ENCODE measurements at places on chromosomes 4 and X. TPM values are rescaled to one million over a fixed set of nuclear protein-coding genes. Genes with fewer than 3 reads are reported as not detected.

DNA sequence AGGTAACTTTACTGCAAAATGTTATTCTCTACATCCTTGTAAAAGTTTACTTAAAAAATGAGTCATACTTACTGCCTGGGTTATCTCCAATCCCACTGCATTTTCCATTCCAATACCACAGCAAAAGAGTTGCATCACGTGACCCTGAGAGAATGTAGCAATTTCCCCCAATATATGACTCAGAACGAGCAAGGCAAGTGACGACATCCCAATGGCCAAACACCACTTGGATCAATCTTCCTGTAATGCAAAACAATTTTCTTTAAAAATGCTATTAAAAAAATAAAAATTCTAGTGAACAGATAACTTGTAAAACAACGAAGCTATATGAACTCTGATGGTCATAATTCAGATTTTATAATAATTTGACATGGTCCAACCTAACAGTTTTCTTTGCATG is 224.3 kb downstream of the DCLK2 start:
- DNase-seq: peak; percentile 58

- DNase-seq: no peak
Measured at GRCh38 chrX:103520386-103520785, 1.1 kb upstream of the RAB40A start.

DNA sequence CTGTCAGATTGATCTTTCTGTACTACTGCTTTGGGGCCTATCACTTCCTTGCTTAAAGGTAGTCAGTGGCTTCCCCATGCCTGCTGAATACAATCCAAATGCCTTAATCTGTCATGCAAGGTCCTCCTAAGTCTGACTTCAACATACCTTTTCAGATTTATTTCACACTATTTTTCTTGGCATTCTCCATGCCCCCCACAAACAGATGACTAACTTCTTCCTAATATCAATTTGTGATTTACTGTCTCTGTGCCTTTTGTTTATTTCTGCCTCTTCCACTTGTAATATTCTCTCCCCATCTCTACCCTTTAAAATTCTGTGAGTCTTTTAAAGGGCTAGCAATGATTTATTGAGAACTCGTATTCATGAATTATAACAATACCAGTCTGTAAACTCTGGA is 41.8 kb downstream of the OCRL start:
- no peak for DNase-seq

DNA sequence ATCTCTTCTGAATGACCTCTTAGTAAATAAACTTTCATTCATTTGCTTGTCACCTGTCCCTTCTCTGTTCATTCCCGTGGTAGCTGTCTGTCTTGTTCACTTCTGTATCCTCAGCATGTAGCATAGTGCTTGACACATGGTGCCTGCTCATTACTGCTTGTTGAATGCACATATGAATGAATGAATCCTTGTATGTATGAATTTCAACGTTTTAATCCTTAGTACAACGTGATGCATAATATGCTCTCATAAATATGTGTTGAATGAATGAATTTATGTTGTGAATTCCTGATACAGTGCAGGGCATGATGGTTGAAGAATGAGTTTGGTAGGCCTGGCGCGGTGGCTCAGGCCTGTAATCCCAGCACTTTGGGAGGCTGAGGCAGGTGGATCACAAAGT is 3.0 kb downstream of the TLR10 start:
- no peak for DNase-seq

GRCh38 chrX:3990569-3990968 is 277.1 kb upstream of the PRKX start:
- DNase-seq: no peak

- DNase-seq: no peak
Measured at GRCh38 chr4:24564488-24564887, 19.9 kb downstream of the DHX15 start.

DNA sequence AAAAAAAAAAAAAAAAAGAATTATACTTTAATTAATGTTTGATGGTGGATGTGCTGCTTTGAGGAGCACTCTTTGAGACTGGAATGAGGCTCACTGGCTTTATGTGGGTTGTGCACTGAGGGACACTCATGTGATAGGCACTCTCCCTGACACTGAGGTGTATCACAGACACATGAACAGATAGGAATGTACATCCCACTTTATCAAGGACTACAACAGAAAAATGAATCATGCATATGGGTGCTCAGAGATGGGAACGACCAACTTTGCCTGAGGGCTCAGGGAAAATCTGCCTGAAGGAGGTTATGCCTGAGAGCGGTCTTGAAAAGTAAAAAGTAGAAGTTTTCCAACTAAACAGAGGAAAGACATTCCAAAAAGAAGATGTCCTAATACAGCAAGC is 97.7 kb upstream of the RBPJ start:
- DNase-seq: no peak

DNA sequence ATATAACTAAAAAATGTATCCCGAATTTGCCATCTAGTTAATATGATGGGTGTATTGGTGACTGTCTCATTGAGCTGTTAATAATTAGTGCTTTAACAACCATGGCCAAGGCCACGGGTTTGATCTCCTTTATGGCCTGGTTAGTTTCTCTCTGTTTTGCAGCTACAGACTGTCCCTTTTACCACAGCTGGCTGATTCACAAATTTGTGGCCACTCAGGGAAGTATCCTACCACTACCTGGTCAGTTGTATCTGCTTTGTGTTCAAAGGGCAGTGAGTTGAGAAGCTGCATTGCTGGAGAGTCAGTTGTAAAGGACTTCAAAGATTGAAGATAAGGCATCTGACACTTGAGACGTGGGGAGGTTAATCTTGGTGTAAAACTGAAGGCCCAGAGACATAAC is 219.1 kb upstream of the BMP3 start:
- DNase-seq: no peak

DNA sequence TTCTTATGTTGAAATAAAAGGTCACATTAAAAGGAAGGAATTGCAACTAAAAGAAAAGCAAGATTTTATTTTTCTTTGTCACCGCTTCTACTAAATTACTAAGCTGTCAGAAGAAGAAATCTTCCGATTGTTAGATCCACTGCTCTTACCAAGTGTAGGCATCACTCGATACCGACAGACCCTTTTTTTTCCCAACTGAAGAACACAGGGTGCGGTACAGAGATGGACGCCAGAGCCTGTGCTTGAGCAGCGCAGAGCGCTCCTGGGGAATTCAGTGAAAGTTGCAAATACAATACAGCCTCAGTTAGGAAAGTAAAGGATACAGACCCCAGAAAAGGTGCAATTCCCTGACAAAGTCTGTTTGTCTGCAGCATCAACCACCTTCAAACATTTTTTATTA is 94.9 kb upstream of the WDR17 start:
- no peak for DNase-seq

- DNase-seq: no peak
Measured at GRCh38 chr4:18578307-18578706, 556.8 kb upstream of the LCORL start.

GRCh38 chr4:176002007-176002613 is 63.5 kb upstream of the WDR17 start:
- DNase-seq: peak; percentile 53

DNA sequence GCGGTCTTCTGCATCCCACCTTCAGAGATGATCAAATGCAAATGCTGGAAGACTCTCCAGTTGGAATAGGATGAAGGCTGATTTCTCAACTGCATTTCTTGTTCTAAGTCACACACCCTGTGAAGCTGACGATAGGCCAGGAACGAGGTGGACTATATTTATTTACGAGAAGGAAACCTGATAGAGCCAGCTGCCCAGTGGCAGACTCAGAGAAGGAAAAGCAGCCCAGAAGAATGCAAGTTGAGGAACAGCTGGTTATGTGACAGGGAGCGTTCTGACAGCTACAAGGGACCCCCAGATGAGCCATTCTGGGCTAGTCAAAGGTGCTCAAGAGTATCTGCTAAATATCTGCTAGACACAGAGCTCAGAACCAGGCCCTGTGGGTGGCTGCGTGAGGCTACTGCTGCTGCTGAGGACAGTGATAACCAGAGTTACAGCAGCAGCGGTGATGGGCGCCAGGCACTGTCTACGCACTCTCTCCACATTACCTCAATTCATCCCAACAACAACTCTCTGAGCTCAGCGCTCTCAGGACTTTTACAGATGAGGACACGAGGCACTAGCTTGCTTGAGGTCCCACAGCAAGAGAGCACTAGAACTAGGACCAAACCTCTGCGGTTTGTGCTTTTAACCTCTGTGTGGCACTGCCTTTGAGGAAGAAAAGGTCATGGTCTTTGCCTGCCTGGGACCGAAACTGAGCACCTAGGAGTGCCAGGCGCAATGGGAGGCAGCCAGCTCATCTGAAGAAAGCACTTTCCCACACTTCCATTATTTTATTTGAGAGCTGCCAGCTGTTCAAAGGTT is 69.0 kb downstream of the GATB start:
- no peak for DNase-seq

- DNase-seq: no peak
Measured at GRCh38 chr4:94911106-94911505, 153.4 kb downstream of the BMPR1B start.

GRCh38 chr4:101284546-101284945 is 62.8 kb downstream of the PPP3CA start:
- no peak for DNase-seq

DNA sequence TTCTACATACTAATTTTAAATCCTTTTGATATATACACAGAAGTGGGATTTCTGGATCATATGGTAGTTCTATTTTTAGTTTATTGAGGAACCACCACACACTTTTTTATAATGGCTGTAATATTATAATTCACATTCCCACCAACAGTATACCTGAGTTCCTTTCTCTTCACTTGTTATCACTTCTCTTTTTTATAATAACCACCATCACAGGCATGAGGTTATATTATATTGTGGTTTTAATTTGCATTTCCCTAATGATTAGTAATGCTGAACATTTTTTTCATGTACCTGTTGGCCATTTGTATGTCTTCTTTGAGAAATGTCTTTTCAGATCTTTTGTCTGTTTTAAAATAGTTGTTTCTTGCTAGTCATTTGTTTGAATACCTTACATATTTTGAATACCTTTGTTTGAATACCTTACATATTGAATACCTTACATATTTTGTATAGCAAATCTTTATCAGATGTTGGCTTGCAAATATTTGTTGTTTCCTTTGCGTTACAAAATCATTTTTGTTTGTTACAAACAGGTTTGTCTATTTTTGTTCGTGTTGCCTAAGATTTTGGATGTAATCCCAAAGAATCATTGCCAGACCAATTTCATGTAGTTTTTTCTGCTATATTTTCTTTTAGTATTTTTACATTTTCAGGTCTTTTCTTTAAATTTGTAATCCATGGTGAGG is 198.5 kb upstream of the KLF8 start:
- DNase-seq: no peak

GRCh38 chrX:123753656-123754350 is 21.0 kb upstream of the THOC2 start:
- no peak for DNase-seq

- DNase-seq: no peak
Measured at GRCh38 chrX:2967998-2968909, 38.1 kb upstream of the ARSH start.

- no peak for DNase-seq
Measured at GRCh38 chrX:31929366-31929765, 857.5 kb upstream of the FTHL17 start.

DNA sequence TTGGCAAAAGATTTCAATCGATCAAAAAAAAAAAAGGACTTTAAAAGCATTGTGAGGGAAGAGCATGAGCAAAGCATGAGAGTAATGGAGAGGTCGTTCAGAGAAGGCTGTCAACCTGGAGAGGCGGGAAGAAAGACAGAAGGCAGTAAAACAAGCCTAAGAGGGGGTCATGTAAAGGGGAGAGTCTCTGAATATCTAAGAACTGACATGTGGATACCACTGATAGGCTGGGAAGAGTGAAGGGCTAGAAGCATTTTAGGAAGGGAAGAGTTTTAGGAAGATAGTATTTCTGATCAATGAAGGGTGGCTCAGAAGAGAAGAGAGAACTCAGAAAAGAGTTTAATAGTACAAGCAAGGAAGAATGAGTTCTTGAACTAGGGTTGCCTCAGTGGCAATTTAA is 7.5 kb downstream of the FAM9C start:
- no peak for DNase-seq

DNA sequence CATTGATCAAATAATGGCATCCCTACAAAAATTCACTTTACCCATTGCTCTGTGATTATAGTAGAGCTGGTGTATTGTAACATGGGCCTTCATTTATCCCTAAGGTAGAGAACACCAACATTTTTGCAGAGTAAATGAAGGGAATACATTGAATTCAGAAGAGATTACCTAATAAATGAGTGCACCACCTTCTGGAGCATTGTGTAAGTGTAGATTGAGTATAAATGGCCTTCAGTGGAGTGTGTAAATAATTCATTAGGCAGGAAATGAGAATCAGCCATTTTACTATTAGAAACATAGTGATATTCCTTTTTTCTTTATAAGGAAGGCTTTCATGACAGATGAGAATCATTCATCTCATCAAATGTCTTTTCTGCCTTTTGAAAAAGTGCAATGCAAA is 155.8 kb downstream of the FAM47B start:
- DNase-seq: no peak

DNA sequence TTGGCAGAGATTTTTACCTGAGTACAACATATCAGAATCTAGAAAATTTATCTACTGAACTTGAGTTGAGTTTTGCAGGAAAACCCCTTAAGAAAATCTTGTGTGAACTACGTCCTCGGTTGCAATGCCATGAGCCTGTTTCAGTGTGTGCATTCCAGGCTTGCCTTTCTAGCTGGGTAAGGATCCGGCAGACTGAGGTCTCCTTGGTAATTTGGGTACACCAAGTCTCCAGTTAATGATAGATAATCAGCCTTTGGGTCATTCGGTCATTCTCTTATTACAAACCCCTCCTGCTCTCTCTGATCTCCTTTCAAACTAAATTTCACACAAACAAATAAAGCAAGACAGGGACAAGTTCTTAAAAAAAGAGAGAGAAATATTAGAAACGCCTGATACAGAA is 5.9 kb upstream of the HAND2 start:
- DNase-seq: no peak

DNA sequence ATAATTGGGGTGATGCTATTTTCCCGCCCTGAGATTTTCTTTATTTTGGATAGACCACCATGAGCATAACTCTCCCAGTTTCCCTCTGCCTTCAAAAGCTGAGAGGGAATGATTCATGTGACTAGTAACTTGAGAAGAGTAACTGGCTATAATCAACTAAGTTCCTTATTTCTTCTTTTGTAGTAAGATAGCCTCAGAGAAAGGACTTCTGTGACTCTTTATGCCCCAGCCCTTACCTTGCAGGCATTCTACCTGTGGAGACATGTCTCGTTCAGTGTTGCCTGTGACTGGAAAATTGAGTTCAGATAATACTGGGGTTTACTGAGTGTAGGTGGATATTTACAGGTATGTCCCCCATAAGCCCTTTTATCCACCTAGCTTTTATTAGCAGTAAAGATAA is 715.4 kb upstream of the HS3ST1 start:
- no peak for DNase-seq

- no peak for DNase-seq
Measured at GRCh38 chr4:11774346-11774745, 345.7 kb upstream of the HS3ST1 start.

DNA sequence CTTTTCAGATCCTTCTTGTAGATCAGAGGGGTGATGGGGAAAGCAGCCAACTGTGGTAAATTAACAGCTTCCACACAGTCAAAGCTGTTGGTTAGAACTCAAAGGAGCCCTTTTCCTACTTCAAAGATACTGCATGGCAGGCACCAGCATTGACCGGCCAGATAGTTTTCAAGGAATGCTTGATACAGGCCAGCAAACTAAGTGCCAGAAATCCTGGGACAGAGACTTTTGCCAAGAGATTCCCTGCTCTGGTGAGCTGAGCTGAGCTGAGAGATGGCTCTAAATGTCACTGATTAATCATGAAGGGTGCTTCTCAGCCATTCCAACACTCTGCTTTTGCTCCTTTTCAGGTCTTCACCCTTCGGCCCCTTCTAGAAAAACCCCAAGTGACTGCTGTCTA is 131.6 kb upstream of the MED14 start:
- DNase-seq: no peak

Gene ARX
- not detected for total RNA-seq

Data from Calu3 (cell line).